Naive thymus-derived CD8-positive, alpha-beta T cell (primary cell): ENCODE measurements at places on chromosomes 7 and 10.

- no peak for DNase-seq
- H3K4me1 ChIP-seq: peaks cover 76% of the 10 kb centered on the region
- H3K4me3 ChIP-seq: no peak overlapping the region
Measured at GRCh38 chr10:1942478-1942877, 205.2 kb upstream of the ADARB2 start.

DNA sequence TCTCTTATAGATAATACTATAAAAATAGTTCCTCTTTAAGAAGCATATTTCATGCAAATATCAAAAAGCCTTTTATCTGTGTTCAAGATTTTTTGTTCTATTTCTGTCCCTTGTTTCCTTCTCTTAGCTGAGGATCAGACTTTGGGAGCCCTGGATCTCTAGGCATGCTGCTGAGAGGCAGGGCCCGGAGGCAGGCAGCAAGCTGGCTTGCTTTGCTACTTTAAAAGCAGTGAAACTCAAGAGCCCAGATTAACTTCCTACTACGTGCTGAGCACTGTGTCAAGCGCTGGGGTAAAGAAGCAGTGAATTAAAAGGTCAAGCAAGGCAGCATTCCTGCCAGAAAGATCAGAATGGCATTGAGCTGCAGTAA lies 31.0 kb upstream of the ARID5B start:
- no peak overlapping the region for H3K4me3 ChIP-seq
- peaks cover 11% of the 10 kb centered on the region for H3K4me1 ChIP-seq
- H3K27me3 ChIP-seq: peaks cover 3% of the 10 kb centered on the region
- no peak overlapping the region for H3K27ac ChIP-seq
- H3K36me3 ChIP-seq: no peaks in the 10 kb centered on the region
- no peak for DNase-seq

GRCh38 chr10:24437302-24437701 lies 228.4 kb downstream of the KIAA1217 start:
- H3K36me3 ChIP-seq: no peaks in the 10 kb centered on the region
- no peak for DNase-seq
- no peak overlapping the region for H3K27ac ChIP-seq
- H3K4me1 ChIP-seq: no peaks in the 10 kb centered on the region
- no peaks in the 10 kb centered on the region for H3K27me3 ChIP-seq
- no peak overlapping the region for H3K4me3 ChIP-seq

GRCh38 chr7:22346383-22347107 lies 10.4 kb downstream of the RAPGEF5 start:
- H3K36me3 ChIP-seq: no peaks in the 10 kb centered on the region
- no peak for DNase-seq
- H3K4me1 ChIP-seq: no peaks in the 10 kb centered on the region
- no peak overlapping the region for H3K4me3 ChIP-seq
- H3K27me3 ChIP-seq: peaks cover 1% of the 10 kb centered on the region
- no peak overlapping the region for H3K27ac ChIP-seq

- no peaks in the 10 kb centered on the region for H3K27me3 ChIP-seq
- H3K27ac ChIP-seq: no peak overlapping the region
- DNase-seq: no peak
- H3K4me1 ChIP-seq: peaks cover 7% of the 10 kb centered on the region
Measured at GRCh38 chr10:131947631-131948347, 33.9 kb downstream of the BNIP3 start.

GRCh38 chr7:81420526-81421226 lies 349.2 kb downstream of the HGF start:
- no peak overlapping the region for H3K27ac ChIP-seq
- DNase-seq: no peak
- H3K4me1 ChIP-seq: peaks cover 2% of the 10 kb centered on the region
- no peaks in the 10 kb centered on the region for H3K36me3 ChIP-seq

GRCh38 chr10:112229096-112229495 lies 45.5 kb upstream of the GPAM start:
- H3K4me3 ChIP-seq: no peak overlapping the region
- H3K36me3 ChIP-seq: no peaks in the 10 kb centered on the region
- H3K27ac ChIP-seq: no peak overlapping the region
- H3K4me1 ChIP-seq: no peaks in the 10 kb centered on the region

- H3K27me3 ChIP-seq: no peaks in the 10 kb centered on the region
- no peak overlapping the region for H3K27ac ChIP-seq
- no peak overlapping the region for H3K4me3 ChIP-seq
Measured at GRCh38 chr10:63236113-63236935, 103.2 kb downstream of the NRBF2 start.

- DNase-seq: no peak
- no peak overlapping the region for H3K27ac ChIP-seq
- H3K4me1 ChIP-seq: no peaks in the 10 kb centered on the region
- peaks cover 6% of the 10 kb centered on the region for H3K27me3 ChIP-seq
- H3K4me3 ChIP-seq: no peak overlapping the region
Measured at GRCh38 chr7:158985583-158985982, 129.2 kb downstream of the DYNC2I1 start.

- peaks cover 20% of the 10 kb centered on the region for H3K27me3 ChIP-seq
- peaks cover 7% of the 10 kb centered on the region for H3K4me1 ChIP-seq
- peak overlapping the region; percentile 11 for H3K4me3 ChIP-seq
- no peak overlapping the region for H3K27ac ChIP-seq
- H3K36me3 ChIP-seq: no peaks in the 10 kb centered on the region
- DNase-seq: no peak
Measured at GRCh38 chr7:23205909-23206767, 24.3 kb downstream of the NUP42 start.

- peaks cover 13% of the 10 kb centered on the region for H3K27me3 ChIP-seq
- H3K27ac ChIP-seq: no peak overlapping the region
- no peak for DNase-seq
- no peaks in the 10 kb centered on the region for H3K4me1 ChIP-seq
Measured at GRCh38 chr10:63901228-63901627, 380.0 kb downstream of the REEP3 start.

GRCh38 chr10:47020471-47020870 lies 109.2 kb downstream of the PTPN20 start:
- no peak overlapping the region for H3K4me3 ChIP-seq
- H3K36me3 ChIP-seq: no peaks in the 10 kb centered on the region
- no peak overlapping the region for H3K27ac ChIP-seq
- peaks cover 13% of the 10 kb centered on the region for H3K27me3 ChIP-seq
- no peaks in the 10 kb centered on the region for H3K4me1 ChIP-seq

DNA sequence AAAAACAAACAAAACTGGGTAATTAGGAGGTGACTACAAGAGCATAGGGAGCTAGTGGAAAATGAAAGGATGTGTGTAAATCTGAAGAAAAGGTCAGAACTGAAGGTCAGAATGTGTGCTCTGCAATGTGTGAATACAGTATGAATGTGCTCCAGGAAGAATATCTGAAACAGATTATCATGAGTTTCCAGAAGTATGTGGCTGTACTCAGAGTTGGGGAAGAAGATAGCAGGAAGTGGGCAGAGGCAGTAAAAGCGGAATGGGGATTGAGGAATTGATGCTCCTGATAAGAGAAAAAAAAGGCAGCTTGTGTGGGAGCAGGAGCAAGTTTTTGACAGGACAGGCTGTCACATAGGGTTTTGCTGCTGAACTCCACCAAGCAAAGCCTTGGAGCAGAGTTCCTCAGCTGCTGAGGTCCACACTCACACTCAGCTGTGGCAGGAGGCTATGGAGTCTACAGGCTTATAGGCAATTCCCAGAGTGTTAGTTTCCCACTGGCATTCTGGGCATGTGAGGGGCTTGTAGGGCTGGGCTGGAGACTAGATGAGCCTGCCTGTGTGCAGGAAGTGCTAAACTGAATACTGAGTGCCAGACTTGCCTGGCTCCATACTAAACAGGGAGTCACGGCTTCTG lies 22.9 kb downstream of the H2AZ2 start:
- H3K4me3 ChIP-seq: no peak overlapping the region
- H3K27ac ChIP-seq: peak overlapping the region; percentile 53
- no peaks in the 10 kb centered on the region for H3K27me3 ChIP-seq
- DNase-seq: no peak
- peaks cover 43% of the 10 kb centered on the region for H3K36me3 ChIP-seq

DNA sequence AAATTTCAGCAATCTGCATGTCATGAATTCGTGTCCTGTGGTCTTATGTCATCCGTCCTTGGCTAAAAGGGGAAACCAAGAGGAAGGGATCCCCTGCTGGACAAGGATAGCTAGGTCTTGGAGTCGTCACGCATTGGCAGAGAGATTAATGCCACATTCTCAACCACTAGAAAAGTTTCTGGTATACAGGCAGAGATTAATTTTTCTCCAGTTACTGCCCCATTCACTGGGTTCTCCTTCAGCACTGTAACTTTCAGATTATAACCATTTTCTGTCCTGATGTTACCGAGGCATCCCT lies 1060.6 kb upstream of the AUTS2 start:
- no peak for DNase-seq
- H3K4me3 ChIP-seq: no peak overlapping the region

- no peak for DNase-seq
- peaks cover 6% of the 10 kb centered on the region for H3K4me1 ChIP-seq
- no peak overlapping the region for H3K27ac ChIP-seq
- no peak overlapping the region for H3K4me3 ChIP-seq
Measured at GRCh38 chr7:36928718-36929117, 204.4 kb upstream of the AOAH start.

- no peak overlapping the region for H3K27ac ChIP-seq
- peaks cover 28% of the 10 kb centered on the region for H3K36me3 ChIP-seq
- no peak for DNase-seq
- H3K4me3 ChIP-seq: no peak overlapping the region
- H3K27me3 ChIP-seq: no peaks in the 10 kb centered on the region
- peaks cover 1% of the 10 kb centered on the region for H3K4me1 ChIP-seq
Measured at GRCh38 chr10:100934084-100934659, 21.4 kb downstream of the SLF2 start.

DNA sequence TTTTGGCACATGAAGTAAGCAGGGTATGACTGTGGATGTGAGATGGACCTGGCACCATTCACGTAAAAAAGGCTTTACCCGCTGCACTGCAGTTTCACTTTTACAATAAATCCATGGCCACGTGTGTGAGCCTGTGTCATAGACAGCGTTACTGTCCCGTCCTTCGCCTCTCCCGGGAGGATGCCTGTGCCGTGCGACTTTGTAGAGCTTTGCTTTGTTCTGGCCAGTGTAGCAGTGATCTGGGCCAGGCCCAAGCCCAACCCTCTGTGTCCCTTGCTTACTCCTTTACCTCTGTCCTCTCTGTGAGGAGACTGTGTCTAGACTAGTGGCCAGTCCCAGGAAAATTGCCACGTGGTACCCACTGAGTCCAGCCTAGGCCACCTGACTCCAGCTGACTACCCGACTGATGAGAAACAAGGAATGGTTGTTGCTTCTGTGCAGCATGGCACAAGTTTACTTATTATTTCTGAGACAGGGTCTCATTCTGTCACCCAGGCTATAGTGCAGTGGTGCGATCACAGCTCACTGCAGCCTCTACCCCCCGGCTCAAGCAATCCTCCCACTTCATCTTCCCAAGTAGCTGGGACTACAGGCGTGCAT lies 48.1 kb downstream of the JAKMIP3 start:
- no peak overlapping the region for H3K4me3 ChIP-seq
- no peak for DNase-seq
- H3K27me3 ChIP-seq: peaks cover 1% of the 10 kb centered on the region
- no peak overlapping the region for H3K27ac ChIP-seq
- no peaks in the 10 kb centered on the region for H3K36me3 ChIP-seq

DNA sequence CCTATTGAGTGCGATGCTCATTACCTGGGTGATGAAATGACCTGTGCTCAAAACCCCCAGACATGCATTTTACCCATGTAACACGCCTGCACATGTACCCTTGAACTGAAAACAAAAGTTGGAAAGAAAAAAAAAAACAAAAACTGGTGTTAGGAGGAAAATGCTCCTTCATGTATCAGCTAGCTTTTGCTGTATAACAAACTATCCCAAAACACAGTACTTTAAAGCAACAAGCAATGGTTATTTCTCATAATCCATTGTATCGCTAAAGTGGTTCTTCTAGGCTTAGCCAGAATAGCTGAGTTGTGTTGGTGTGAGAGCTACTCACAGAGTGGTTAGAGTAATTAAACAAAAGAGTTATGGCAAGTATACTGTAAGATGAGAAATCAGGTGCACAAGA lies 12.2 kb upstream of the GALNT11 start:
- DNase-seq: no peak
- H3K27ac ChIP-seq: no peak overlapping the region
- no peaks in the 10 kb centered on the region for H3K27me3 ChIP-seq
- H3K4me3 ChIP-seq: no peak overlapping the region

GRCh38 chr10:100103581-100103980 lies 21.9 kb upstream of the CPN1 start:
- no peak overlapping the region for H3K27ac ChIP-seq
- peaks cover 43% of the 10 kb centered on the region for H3K27me3 ChIP-seq
- no peaks in the 10 kb centered on the region for H3K4me1 ChIP-seq
- no peak overlapping the region for H3K4me3 ChIP-seq
- no peak for DNase-seq

DNA sequence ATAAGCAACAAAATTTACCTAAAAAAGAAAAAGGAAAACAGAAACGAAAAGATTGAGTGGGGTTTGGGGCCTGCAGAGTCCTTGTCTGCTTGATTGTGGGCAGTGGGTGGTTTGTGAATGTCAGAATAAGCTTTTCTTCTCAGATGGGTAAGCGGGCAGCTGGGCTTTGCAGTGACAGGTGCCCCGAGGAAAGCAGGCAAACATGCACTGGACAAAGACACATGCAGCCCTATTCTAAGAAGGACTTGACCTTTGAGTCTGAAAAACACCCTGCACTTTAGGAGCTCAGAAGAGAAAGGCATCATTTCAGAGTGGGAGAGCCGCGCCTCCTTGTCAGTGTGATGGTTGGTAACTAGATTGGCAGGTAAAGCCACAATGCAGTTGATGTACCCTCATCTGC lies 562.7 kb downstream of the PTPRN2 start:
- no peak overlapping the region for H3K27ac ChIP-seq
- H3K36me3 ChIP-seq: no peaks in the 10 kb centered on the region
- peaks cover 9% of the 10 kb centered on the region for H3K27me3 ChIP-seq
- H3K4me1 ChIP-seq: no peaks in the 10 kb centered on the region
- DNase-seq: no peak
- H3K4me3 ChIP-seq: no peak overlapping the region

DNA sequence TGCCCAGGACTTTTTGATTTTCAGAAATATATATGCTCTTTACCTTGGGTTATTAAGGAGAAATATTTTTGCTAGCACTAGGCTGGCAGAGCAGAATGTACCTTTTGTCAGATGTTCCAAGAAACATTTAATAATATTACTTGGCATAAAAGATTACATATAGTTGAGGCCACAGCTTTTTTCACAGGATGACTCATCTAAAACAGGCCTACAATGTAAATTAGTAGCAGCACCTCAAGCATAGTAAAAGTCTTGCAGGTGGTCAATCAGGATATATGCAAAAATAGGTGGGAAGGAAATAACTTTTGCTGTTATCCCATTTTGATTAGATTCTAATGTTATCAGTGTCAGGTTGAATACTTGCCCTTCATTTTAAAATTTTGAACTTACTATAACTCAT lies 14.9 kb upstream of the ITGB1 start:
- no peak for DNase-seq
- no peaks in the 10 kb centered on the region for H3K36me3 ChIP-seq
- H3K27ac ChIP-seq: no peak overlapping the region
- no peaks in the 10 kb centered on the region for H3K27me3 ChIP-seq
- no peaks in the 10 kb centered on the region for H3K4me1 ChIP-seq

DNA sequence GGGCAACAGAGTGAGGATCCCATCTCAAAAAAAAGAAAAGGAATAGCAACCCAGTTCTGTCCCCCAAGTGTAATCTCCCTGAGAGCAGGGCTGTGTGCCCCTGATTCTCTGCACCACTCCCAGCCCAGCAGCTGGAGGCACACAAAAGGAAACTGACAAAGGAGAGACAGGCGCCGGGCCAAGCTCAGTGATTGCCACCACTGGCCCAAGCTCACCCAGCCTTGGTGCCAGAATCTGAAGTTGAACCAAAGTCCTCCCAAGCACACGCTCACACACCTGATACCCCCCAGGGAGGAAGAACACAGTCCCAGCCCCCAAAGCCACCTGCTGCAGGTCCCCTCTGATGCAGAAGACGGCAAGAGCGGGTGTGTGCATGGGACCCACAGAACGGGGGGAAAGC lies 50.3 kb downstream of the TNRC18 start:
- H3K4me3 ChIP-seq: no peak overlapping the region
- peaks cover 7% of the 10 kb centered on the region for H3K4me1 ChIP-seq
- H3K36me3 ChIP-seq: no peaks in the 10 kb centered on the region
- no peak overlapping the region for H3K27ac ChIP-seq
- no peaks in the 10 kb centered on the region for H3K27me3 ChIP-seq
